Head of caudate nucleus (tissue), 42 donors: ENCODE measurements at places on chromosomes 2 and 18.

DNA sequence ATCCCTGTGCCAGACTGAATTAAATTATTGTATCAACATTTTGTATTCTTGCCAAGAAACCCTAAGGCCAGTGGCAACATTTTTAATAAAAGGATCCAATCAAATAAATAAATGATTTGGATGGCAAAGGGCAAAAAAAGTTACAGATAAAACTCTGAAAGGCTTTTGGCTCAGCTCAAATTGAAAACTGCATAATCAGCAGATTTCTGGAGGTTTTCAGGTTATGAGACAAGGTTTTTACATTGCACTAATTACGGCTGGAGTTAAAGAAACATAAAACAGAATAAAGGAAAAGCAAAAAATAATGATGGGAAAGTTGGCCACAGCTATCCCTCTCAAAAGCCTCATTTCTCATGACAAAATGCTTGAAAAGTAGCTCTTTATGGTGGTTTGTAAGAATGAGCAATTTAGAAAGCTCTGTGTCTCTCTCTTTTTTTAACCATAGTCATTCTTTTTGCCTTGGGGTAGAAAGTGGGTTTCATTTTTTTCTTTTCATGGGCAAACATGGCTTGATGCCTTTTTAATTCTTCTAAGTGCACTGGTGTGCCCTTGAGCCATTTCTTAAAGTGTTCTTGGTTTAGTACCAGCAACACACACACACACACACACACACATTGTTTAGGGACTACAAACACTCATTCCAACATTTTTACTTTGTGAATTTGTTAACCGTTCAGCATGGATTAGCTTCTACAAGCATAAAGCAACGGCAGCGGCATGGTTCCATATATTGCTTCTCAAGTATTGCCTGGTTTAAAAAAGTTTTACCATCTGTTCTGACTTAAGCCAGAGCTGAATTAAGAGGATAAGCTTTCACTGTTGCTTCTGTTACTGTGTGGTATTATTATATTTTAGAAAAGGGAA, 747.1 kb upstream of the FSHR start:
- DNase-seq = no peak

DNA sequence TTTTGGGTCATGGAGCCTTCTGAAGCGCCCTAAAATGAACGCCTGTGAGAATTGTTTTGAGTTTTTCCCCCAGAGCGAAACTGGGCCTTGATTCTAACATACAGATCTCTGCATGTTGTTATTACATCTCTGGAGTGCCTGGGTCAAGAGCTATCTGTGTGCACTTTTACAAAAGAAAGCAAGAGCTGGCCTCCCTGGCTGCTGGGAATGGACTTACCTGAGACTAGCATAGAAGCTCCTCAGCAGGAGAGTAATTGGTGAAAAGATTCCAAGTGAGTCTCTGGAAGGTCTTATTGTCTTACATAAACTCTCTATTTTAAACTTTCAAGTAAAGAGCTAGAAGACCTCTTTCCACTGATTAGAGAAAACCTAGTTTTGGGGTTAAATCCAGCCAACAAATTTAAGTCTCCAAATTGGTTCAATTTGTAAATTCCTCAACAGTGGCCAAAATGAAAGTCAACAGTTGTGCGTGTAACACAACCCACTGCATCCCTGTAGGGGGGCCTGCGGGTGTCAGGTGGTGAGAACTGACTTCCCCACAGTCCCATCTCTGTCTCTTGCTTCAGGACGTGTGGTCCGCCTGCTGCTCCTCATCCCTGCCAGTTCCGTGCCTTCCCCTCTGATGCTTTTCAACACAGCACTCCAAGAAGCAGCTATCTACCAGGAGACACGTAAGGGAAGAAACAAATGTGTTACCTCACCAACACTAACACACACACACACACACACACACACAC, 206.1 kb downstream of the SH3BP4 start:
- no peak for DNase-seq

DNA sequence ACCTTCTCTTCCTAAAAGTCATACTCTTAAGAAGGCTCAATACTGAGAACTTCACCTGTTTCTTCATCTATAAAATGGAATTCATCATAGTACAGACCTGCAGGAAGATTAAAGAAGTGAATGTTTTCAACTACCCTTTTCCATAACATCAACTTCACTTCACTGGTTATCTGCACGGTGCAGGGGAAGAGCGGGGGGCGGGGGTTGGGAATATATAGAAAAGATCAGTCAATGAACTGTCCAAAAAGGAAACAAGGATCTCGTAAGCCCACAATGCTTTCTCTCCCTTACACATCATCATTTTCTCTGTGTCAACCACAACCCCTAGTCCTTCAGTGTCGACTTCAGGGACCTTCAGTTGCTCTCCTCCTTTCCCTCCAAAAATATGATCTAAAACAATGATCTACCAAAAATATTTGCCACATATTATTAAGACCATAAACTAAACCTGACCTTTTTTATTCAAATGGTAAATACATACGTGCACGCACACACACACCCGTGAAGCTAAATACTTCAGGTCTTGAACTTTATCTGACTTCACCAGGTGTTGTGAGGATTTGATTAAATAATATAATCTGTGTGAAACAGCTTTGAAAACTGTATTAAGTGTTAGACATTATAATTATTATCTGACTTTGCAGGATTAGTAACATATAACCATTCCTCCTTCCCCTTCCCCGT, 4.9 kb downstream of the MBOAT2 start:
- DNase-seq = no peak

- no peak for DNase-seq
Measured at GRCh38 chr2:190862571-190862991, 18.0 kb upstream of the GLS start.

DNA sequence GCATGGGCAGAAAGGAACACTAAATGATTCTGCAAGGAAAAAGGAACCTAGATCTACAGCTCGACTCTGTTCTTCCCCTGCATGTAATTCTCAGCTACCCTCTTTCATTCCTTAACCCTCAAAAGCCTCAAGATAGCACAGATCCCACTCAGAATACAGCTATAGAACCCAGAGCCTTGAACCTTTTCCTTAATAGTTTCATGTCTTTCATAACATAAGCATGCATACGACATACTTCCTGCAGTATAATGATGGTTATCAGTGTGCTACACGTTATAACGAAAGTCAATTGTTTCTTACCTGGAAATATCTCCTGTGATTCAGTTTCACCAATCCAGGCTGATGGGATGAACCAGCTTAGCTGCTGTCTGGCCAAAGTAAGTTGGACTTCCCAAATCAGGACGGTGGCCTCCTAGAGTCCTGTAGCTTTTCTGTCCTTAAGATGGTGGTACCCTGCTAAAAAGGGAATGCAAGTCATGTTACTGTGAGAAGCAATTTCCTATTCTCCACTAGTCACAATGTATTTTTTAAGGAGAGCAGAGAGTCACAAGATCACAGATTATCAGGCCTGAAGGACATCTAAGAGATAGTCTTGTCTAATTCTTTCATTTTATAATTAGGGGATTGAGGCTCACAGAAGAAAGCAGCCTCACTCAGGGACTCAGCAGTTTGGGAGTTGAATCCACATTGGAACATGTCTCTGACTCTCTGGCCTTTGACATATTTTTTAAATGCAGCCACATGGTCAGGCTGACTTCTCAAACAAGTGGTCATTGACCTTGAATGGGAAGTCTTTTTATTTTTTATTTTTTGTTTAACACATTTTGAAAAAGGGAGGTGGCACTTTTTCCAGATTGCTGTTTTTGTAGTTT, 41.8 kb downstream of the CYRIA start:
- DNase-seq = no peak

DNA sequence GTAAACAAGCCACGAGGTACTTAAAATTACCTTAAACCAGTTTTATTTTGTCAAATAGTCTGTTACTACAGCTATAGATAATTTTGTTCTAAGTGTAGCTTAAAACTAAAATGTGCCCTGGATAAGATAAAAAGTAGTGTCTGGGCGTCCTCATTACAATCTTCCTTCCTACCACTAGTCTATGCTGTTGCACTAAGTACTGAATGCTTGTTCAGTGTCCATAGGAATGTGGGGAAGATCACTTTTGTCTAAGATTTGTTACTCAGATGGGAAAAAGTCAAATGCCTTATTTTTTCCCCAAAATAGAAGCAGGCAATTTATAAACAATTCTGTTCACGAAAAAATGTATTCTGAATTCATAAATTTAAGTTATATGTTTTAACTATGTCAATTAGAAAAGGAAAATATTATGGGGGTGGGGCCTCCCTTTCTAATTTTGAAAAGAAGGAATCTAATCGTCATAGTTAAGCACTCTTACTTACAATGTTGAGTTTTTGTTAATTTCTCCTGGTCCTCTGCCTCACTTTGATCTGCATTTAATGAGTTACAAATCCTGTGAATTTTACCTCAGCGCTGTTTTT, 140.4 kb upstream of the VRK2 start:
- no peak for DNase-seq

- no peak for DNase-seq
Measured at GRCh38 chr2:187466129-187466792, 18.2 kb upstream of the CALCRL start.

DNA sequence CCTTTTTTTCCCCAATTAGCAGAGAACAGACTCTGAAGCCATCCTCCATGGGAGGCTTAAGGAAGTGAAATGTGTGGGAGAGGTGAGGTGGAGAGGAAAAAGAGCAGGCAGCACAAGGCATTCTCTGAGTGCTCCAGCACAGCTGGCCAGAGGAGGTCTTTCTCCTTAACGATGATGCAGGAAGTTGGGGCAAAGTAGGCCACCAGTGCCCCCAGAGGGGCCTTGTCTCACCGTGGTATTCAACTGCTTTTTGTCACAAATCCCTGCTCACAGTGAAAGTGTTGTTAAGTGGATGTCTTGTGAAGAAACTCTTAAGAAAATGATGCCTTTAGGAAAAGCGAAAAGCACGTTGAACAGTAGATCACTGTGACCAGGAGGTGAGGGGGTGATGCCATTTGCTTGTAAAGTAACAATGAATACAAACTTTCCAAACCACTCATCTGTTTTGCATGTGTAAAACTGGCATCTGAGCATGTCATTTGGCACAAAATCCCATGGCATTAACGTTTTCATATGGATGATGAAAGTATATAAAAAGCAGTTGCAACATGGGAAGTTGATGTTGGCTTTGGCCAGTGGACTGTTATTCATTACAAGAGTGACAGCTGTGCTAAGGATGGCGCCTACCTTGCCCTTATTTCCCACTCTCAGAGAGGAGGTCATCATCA, 49.2 kb upstream of the CDC42EP3 start:
- DNase-seq = no peak
